ENCODE measurements at places on chromosomes 16 and 17.

GRCh38 chr16:88456356-88457292 lies 3.5 kb downstream of the ZFPM1 start:
- no peak for DNase-seq

DNA sequence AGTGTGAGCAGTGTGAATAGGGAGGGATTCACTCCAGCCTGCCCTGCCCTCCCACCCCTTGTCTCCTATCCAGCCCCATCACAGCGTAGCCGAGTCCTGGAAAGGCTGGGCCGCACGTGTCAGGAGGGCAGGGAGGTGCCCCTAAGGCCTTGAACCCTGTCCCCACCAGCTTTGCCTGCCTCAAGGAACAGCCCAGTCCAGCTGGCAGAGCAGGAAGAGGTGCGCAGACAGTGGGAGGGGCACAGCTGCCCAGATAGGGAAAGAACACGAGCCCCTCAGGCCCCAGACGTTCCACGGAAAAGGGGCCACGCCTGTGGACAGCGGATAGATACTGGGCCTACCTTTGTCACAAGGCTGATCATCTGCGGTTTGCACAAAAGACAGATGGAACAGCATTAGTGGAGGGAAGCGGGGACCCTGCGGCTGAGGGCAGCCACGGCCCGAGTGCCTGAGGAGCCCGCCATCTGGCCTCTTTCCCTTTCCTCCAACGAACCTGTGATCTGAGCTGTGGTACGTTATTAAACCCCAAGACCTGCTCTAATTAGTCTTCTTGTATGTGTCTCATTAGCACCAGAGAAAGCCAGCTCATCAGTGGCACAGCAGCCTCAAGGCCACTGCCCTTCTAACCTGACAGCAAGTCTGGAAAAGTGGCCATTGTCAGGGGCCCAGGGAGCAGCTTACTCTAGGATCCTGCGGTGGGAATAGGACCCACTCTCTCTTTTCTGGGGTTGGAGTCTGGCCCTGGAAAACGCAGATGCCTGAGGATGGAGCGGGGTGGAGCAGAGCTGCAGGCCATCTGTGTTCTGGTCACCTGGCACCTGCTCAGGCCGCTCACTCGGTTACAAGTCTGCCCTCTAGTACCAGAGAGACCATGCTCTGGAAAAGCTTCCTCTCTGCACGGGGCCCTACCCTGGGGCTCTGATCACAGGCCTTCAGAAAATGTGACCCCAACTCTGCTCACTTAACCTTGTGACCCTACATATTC lies 16.3 kb downstream of the MPP3 start:
- no peak for DNase-seq

GRCh38 chr17:80191192-80191591 lies 21.4 kb downstream of the CARD14 start:
- DNase-seq, result no peak

DNA sequence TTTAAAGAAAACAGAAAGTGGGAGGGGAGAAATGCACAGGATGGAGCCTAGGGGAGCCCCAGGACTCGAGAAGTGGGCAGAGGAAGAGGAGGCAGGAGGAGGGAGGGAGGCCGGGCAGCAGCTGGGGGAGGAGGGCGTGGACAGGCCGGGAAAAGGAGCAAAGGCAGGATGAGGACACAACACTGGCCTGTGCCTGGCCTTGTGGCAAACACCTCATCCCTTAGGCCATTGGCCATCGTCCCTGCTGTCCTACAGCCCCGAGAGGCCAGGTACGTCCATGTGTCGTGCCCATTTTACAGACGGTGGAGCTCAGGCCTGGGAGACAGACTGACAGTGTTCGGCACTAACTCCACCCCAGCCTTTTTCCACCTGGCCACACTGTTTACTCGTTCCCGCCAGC lies 15.9 kb downstream of the JPH3 start:
- no peak for DNase-seq

DNA sequence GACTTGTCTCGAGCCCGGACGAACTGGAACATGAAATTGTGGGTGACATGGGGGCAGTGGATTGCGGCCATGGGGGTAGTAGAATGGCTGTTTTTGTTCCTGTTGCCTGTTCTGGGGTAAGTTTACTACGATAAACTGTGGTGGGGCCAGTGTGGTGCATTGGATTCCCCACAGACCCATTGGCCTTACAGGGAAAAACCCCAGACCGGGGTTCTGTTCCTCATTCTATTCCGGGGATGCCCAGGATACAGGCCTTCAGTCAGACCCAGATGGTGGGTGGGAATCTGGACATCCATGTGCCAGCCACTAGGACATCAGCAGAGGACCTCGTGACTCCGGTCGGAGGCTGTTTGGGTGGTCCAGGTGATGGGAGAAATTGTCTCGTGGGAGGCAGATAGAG lies 88.1 kb downstream of the ABCC1 start:
- no peak for DNase-seq

GRCh38 chr17:56909742-56910508 lies 3.9 kb downstream of the TRIM25 start:
- no peak for DNase-seq

DNA sequence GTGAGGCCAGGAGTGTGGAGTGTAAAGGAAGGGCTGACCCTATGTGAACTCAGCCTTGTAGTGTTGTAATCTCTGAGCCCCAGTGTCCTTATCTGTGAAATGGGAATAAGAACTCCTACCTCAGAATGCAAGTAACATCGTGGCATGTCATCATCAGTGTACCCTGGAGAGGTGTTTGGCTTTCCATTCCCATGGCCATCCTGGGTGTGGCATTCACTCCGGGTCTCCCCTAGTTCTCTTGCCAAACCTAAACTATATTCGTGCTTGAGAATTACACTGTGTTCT lies 1.9 kb downstream of the NXPH3 start:
- no peak for DNase-seq

- DNase-seq, result no peak
Observed at GRCh38 chr16:24091125-24091524, 165.0 kb upstream of the CACNG3 start.

DNA sequence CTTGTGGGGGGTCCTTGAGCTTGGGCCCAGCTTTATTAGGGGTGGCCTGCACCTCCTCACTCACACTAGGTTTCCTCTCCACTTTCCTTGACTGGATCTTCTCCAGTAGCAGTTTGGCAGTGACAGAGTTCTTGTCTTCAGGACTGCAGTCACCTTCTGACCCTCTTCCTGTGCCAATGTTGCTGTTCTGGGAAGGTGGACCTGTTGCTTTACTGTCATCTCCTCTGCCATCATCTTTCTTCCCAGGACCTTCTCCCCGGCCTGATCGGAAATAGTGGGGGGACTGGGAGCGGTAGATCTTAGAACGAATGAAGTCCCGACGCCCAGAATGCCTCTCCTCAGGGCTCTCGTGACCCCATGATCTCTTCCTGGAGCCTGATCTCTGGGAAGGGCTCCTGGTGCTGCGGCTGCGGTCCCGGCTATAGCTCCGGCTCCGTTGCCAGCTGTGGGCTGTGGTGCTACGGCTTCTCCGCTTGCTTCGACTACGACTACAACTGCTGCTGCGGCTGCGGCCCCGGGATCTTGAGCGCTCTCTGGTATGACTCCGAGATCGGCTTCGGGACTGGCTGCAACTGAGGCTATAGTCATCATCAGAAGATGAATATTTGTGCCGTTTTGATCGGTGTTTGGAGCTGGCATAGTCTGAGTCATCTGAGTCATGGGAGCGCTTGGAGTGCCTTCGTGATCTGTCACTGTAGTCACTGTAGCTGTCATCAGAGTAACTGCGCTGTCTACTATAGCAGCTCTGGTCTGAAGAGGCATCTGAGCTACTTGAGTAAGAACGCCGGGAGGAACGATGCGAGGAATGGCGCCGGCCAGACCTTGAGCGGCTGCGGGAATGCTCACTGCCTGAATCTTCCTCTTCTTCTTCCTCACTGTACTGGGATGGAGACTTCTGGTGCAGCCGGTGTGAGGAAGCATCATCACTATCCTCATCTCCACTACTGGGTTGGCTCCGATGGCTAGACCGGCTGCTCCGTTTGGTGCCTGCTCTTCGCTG lies 9.5 kb upstream of the ITGA2B start:
- no peak for DNase-seq

GRCh38 chr16:66473654-66474519 lies 46.8 kb downstream of the BEAN1 start:
- peak; percentile 62 for DNase-seq

- no peak for DNase-seq
Observed at GRCh38 chr17:63309021-63309420, 137.1 kb downstream of the CYB561 start.

DNA sequence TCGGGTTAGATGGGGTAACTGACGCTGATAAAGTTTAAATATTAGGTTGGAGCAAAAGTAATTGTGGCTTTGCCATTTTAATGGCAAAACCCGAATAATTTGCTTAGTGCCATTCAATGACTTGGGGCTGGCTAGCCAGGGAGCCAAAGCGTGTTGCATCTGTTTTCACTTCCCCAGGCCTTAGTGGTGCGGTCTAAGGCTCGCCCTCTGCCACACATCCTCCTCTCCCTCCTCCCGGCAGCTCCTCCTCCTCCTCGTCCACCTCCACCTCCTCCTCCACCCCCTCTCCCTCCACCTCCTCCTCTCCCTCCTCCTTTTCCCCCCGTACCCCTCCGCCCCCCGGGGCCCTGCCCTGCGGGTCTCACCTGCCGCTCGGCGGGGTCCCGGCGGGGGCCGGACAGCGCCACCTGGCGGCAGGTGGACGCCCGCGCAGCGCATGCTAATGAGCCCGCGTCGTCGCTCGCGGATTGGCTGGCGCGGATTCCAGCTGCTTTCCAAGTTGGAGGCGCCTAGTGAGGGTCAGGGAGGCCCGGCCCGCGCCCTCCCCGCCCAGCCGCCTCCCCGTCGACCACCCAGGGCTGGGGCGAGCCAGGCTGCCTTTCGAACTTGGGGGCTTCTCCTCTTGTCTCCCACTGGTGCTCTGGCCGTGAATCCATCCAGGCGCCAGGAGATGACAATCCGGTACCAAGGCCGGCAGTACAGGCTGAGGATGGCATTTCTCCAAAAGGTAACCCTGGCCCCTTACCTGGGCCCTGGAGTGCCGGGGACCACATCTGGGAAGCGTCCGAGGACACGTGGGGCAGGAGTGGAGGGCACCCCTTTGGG lies 36.6 kb upstream of the RGS9 start:
- peak; percentile 59 for DNase-seq

- no peak for DNase-seq
Observed at GRCh38 chr16:27764869-27765675, 215.1 kb downstream of the KATNIP start.

DNA sequence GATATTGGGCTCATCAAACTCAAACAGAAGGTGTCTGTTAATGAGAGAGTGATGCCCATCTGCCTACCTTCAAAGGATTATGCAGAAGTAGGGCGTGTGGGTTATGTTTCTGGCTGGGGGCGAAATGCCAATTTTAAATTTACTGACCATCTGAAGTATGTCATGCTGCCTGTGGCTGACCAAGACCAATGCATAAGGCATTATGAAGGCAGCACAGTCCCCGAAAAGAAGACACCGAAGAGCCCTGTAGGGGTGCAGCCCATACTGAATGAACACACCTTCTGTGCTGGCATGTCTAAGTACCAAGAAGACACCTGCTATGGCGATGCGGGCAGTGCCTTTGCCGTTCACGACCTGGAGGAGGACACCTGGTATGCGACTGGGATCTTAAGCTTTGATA lies 2.6 kb upstream of the HPR start:
- DNase-seq, result no peak

DNA sequence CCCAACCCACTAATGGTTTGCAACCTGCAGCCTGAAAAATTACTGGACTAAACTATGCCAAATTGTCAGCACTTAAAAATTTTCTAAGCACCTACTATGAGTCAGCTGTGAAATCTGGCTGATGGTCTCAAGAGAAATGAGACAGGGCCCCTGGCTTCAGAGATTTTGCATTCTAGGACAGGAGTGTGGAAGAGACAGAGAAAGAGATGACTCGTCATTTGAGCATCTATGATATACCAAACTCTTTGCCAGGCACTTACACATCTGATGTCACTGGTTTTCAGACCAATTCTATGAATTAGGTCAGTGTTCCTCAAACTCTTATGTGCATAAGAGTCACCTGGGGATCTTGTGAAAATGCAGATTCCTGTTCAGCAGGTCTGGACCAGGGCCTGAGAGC lies 44.4 kb downstream of the CLEC19A start:
- DNase-seq, result no peak

DNA sequence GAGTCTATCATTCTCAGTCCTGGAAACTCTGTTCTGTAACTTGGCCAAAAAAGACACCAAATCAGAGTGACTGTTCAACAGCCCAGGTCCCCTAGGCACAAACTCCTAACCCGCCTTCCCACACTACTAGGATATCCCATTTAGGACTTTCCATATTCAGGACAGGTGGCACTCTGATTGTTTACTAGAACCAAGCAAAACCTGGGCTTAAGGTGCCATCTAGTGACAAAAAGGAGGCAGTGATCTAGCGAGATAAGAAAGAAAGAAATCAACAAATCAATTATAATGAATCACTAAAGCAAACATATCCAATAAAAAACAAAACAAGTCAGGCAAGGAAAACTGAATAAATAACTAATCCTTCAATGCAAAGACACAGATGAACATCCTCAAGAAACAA lies 203.9 kb downstream of the CEP112 start:
- peak; percentile 7 for DNase-seq

Measured in NCI-H1092 (cell line).